ENCODE measurements at places on chromosomes 1 and 21.

DNA sequence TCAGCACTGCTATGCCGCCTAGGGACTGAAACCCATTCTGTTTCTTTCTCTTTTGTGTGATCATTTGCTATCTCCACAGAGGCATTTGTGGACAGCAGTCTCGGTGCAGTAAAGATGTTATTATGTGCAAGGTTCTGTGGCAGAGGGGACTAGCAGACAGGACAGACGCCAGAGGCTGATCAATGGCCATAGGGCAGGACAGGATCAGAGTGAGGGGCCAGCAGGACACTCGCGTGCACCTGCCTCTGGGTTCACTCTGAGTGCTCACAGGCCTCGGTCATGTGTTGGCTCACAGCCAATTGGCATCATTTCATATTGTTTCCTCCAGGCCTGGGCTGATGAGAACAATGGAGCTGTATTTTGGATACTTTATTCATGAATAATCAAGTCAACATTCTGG is 212.6 kb downstream of the TGFB2 start:
- DNase-seq, result no peak

GRCh38 chr21:45076245-45076711 is 1.9 kb downstream of the ADARB1 start:
- peak; percentile 33 for DNase-seq

DNA sequence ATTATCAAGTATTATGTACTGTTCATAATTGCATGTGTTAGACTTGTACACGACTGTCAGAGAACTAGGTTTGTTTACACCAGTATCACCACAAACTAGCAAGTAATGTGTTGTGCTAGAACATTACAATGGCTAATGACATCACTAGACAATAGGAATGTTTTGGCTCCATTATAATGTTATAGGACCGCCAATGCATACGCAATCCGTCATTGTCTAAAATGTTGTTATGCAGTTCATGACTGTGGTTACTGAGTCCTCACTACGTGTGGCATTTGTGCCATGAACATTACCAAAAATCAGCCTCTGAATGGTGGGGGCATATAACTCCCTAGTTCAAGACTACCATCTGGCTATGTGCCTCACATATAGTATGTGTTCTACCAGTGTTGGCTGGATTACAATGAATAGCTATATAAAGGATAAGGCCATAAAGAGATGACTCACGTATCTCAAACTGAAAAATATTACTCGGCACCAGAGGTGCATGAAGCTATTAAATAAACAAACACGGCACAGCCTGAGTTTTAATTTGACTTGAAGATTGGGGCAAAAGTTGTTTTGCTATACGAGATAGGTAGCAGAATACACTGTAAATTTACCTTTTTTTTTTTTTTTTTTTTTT is 89.1 kb upstream of the COL24A1 start:
- no peak for DNase-seq

DNA sequence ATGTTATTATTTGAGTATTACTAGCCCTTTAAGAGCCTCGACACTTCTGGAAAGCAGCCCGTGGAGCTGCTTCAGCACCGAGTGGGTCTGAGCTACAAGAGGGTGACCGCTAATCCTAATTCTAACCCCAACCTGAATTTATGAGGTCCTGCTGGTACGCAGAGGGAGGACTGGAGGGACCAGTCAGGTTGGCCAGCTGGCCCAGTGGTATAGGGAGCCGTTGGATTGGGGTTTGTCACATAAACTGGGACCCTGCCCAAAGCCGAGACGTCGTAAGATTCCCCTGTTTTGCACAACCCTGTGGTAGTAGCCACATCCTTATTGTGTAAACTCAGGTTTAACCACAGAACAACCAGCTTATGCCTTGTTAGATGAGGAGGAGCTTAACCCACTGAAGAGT is 60.8 kb upstream of the F3 start:
- DNase-seq, result no peak

DNA sequence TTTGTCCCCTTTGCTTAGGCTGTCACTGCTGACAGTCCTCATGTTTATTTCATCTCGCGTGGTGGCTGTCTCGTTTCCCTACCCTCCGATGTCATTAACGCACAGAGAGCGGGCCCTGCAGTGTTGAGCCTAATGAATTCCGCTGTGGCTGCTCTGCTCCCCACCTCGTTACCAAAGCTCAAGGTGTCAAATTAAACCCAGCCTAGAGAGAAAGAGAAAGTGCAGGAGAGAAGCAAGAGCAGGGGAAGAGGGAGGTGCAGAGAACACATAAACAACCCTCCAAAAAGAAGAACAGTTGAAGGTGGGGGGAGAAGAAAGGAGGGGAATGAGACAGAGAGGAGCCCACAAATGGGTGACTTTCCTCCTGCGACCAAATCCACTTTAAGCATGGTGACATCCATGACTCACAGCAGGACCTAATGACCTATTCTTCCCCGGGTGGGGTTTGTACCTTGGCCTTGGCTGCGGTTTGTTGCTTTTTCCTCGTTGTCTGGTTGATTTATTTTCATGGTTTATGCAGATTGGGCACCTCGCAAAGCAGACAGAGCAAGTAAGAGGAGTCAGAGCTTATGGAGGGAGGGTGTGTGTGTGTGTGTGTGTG is 92.5 kb downstream of the PBX1 start:
- DNase-seq, result no peak

- DNase-seq, result no peak
Observed at GRCh38 chr1:22210176-22210575, 67.3 kb upstream of the WNT4 start.

GRCh38 chr21:37412603-37413360 is 46.2 kb downstream of the DYRK1A start:
- DNase-seq, result no peak

DNA sequence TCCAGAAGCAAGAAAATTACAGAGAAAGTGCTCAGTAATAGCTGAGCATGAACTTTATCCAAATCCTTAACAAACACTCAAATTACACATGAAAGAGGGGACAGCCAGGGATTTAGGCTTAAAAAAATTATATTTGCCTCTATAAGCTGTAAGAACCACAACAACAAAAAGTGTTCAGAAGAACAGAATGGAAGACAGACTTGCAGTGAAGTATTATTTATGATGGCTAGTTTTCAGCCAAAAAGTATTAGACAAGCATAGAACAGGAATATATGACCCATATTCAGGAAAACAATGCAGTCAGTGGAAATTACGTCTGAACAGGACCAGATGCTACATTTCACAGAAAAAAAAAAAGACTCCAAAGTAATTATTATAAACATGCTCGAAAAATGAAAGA is 1246.3 kb downstream of the NCAM2 start:
- no peak for DNase-seq

- DNase-seq, result no peak
Observed at GRCh38 chr1:101175466-101175865, 61.4 kb upstream of the S1PR1 start.

DNA sequence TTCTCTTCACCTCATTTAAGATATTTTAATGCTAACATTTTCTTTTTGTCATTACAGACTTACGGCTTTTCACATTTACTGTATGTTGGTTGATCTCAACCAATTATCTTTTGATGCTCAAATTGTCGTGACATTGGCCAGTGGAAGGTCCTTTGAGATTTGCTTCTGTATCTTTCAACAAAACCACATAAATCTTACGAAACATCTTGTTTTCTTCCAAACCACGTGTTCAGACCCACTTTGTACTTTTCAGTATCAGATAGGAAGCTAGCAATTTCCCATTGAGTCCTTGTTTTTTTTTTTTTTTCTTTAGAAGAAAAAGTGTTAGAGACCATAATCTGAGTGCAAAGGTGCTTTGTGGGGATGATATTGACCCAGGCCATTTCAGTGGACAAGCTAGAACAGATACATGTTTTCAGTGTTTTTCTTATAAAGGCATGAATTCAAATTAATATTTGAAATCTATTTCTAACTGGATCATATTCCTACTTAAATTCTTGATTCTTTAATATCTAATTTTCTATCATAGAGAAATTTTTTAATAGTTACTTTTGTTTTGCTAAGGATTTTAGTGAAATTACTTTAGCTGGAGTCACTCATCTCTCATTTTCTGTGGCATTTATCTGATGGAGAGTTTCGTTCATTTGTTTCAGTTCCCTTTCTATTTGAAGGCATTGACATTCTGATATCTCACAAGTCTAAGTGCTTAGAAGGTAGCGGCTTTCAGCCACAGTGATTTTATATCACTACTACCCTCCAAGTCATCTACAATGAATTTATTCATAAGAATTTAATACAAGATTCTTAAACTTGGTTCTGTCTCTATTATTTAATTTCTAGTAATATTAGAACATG is 26.7 kb downstream of the ATG4C start:
- DNase-seq, result no peak

DNA sequence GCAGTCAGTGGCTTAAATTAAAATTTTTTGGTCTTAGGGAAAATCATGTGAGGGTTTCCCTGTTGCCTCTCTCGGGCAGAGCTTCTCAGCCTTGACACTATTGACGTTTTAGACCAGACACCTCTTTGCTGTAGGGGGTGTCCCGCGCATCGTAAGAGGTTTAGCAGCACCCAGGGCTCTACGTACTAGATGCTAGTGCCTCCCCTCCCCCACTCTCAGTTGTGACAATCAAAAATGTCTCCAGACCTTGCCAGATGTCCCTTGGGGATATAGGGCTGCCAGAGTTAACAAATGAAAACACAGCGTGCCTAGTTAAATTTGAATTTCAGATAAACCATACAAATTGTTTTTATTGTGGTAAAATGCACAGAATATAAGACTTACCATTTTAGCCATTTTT is 293.3 kb downstream of the DISC1 start:
- DNase-seq, result peak; percentile 15

- peak; percentile 2 for DNase-seq
Observed at GRCh38 chr1:105137543-105138457, 1388.1 kb downstream of the AMY1C start.

DNA sequence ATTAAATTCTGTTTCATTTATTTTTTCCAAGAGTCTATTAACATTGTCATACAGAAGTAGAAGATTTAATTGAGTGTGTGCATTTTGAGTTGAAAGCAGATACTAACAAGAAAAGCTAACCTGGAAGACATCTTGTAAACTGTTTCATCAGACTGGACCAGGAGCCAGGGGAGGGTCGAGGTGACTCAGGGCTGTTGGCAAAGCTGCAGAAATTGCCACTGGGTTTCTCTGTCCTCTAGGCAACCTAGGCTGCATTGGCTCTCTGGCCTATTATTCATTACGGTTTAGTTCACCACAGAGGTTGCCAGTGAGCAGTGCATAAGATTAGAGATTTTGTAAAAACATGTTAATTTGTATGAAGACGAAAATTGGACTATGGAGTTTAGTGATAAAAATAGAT is 27.5 kb downstream of the ERG start:
- DNase-seq, result no peak

DNA sequence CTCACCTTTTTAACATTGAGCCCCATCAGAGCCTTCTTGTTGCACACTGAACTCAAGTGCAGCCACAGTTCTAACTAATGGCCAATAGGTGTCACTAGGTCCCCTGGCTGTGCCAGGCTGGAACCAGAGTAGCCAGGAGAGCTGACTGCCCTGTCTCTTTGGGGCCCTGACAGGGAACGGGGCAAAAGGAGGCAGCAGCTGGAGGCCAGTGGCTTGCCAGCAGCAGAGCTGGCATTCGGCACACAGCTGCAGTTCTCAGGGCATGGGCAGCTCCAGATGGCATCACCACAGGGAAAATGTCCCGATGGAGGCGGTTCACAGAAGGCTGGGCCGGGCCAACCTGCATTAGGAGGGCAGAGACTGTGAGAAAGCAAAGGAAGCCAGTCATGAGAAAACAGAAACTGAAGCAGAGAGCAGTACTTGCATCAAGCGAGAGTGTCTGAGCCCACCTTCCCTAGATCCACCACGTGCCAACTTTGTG is 188.6 kb downstream of the FCRL5 start:
- peak; percentile 12 for DNase-seq

GRCh38 chr1:10415211-10415930 is 14.9 kb upstream of the CENPS start:
- DNase-seq, result no peak

DNA sequence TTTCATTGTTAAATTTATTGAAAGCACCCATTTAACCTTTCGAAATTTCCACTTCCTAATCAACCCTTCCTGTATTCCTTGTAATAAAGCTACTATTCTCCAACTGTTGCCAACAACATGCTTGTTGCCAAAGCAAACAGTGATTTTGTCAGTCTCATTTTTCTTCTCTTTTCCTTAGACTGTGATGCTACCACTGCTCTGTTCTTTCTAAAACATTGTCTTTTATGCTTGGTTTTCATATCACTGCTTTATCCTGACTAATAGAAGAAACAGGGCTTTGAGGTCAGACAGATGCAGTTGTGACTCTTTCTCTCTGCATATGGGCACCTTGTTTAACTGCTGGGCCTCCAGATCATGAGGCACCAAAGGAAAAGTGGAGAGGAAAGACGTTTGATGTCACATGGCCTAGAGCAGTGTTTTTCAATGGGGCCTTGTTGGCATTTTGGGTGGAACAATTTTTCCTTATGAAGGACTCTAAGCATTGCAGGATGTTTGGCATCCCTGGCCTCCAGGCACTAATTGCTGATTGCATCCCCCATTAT is 56.1 kb downstream of the HMCN1 start:
- DNase-seq, result no peak

DNA sequence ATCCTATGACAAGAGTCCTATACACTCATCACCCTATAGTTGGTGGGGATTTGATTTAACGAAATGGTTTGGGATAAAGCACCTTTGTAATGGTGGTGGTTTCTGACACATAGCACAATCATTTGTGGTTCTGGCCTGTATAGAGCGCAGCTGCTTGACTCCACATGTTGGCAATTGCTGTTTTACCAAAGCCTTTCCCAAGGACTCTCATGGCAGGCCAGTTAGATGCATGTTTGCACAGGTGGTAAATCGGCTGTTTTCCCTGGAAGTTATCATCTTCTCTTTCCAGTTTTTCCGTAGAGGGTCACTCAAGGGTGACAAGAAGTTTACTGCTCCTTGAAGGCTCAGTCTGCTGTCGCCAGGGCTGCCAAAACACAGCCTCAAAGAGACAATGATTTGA is 17.1 kb upstream of the XPR1 start:
- no peak for DNase-seq

GRCh38 chr1:67126111-67126746 is 8.5 kb downstream of the C1orf141 start:
- DNase-seq, result no peak

- no peak for DNase-seq
Observed at GRCh38 chr1:66676613-66677298, 75.5 kb upstream of the DYNLT5 start.

- no peak for DNase-seq
Observed at GRCh38 chr1:93888900-93889299, 9.9 kb upstream of the DNTTIP2 start.

- DNase-seq, result peak; percentile 33
Observed at GRCh38 chr1:156677616-156678596, 699 bp upstream of the NES start.

Measured in stimulated activated CD4-positive, alpha-beta T cell treated with anti-CD3 and anti-CD28 coated beads, Interleukin-15, amount 100 ng/mL, for 24 hours (primary cell).